ENCODE measurements at places on chromosomes 7 and 10.

GRCh38 chr10:26829810-26830515 is 30.8 kb downstream of the ABI1 start:
- no peak for DNase-seq

DNA sequence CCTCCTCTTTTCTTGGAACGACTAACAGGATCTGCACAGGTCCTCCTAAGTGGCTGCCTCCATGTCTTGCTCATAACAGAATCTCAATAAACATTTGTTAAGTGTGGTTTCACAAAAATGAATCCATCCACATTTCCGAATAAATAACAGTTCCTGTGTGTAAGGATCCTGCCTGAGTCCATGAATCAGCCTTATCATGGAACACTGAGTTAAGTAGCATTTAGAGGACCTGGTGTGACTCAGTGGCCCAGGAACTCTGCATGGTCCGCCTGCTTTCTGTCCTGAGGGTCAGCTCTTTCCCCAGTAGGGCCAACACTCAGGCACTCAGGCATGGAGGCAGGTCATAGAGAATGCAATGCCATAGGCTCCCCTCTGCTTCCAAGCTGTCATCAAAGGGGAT is 15.8 kb upstream of the C10orf90 start:
- no peak for DNase-seq

DNA sequence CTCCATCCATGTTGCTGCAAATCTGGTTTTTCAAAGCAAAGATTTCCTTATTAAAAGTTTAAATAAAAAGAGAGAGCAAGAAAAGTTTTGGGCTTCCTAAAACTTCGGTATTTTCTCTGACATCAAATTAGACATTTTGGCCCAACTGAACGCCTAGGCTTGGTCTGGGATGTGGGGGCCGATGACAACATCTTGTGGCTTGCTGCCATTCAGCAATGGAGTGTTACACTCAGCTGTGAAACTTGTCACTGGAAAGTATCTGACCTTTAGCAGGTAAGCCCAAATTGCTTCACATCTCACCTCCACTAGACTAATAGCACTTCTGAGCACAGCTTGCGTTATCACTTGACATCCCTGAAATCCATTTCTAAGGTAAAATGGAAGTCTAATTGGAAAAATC is 320.6 kb downstream of the GATA3 start:
- no peak for DNase-seq

DNA sequence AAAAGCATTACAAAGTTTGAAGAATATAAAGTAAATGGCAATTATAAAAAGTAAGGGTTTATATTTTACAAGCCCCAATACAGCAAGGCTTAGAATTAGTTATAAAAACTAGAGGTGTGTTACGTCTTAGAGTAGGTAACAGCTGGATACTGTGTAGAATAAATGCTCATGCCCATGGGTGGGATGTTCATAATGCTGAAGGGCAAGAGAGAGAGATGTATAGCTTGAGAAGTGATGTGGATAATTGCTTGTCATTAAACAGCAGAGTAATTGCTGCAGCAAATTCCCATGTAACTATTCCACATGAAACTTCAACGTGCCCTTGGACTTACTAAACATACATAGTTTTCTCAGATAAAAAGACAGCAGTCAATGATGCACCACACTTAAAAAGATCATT is 233.8 kb downstream of the IMMP2L start:
- no peak for DNase-seq

GRCh38 chr7:99456288-99456687 is 9.7 kb downstream of the ATP5MF start:
- DNase-seq = no peak

- no peak for DNase-seq
Observed at GRCh38 chr7:155202106-155202871, 95.4 kb upstream of the INSIG1 start.

Data from CD4-positive, alpha-beta T cell treated with Interferon alpha-2 for 1 hour (primary cell).